ENCODE measurements at places on chromosomes 3 and 15.

- DNase-seq, result no peak
Observed at GRCh38 chr3:5607581-5607980, 420.1 kb downstream of the EDEM1 start.

DNA sequence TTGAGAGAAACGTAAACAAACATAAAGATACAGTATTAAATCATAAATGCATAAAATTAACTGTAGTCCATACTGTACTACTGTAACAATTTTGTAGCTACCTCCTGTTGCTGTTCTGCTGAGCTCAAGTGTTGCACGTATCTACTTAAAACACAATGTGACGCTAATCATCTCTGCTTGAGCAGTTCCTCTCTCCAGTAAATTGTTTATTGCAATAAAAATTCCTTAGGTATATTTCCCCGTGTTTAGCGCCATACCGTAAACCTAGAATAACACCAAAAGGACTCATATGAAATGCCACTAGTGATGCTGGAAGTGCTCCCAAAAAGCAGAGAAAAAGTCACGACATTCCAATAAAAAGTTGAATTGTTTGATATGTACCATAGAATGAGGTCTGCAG lies 152.3 kb downstream of the LRRN1 start:
- DNase-seq, result no peak

GRCh38 chr3:108970561-108970960 lies 16.9 kb upstream of the GUCA1C start:
- no peak for DNase-seq

DNA sequence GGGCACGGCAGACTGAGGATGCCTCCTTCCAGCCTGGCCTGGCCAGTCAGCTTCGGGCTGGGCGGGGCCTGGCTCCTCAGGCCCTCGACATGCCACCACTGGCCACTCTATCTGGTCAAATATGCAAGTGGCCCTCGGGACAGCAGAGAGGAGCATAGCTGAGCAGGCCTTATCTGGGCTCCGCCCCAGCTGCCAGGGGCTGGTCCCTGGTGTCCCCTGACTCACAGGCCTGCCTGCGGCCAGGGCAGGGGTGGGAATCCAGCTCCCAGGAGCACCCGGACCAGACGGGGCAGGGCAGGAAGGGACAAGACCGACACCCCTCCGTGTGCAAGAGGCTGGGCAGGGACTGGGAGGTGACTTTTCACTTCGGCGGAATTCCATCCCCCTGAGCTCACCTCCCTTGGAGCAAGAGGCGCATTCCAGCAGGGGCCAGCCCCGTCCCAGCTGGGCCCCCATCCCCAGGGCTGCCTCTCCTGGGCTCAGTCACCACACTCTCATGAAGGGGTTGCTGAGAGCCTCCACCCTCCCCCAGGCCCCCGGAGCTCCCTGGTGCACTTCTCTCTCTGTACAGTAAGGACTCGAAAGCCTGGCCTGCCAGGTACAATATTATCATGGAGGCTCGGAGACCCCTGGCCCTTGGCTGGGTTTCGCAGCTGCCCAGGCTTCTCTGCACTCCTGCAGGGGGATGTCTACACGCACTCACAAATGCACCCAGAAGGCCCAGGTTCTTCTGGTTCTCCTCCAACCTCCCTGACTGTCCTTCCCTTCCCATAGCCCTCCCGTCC lies 29.5 kb downstream of the WNT7A start:
- no peak for DNase-seq

DNA sequence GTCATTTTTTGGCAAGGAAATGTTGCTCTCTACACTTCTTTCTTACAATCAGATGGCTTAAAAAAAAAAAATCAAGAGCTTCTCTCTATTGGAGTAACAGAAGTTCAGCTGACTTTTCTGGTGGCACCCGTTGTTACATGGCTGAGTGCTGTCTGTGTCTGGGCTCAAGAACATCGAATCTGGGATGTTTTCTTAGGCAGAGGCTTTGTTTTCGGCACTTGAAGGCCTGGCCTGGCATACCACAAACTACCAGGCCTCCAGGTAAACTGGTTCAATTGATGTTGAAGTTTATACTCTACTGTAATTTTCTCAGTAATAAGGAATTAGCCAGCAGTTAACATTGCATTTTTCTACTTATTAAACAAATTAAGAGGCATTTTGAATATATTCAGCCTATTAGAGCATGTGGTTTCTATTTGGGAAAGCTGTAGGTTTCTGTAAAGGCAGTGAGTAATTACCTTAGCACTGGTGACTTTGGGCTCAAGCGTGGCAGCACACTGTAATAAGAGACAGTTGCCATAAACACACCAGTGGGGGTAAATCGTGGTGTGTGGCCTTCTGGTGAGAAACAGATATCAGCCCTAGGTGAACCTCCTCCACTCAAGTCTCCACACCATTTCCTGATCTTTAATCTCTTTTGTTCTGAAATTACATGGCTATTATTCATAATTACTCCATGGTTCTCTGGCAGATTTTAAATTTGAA lies 544.7 kb downstream of the MECOM start:
- no peak for DNase-seq

GRCh38 chr15:69467636-69468035 lies 15.0 kb downstream of the RPLP1 start:
- no peak for DNase-seq

DNA sequence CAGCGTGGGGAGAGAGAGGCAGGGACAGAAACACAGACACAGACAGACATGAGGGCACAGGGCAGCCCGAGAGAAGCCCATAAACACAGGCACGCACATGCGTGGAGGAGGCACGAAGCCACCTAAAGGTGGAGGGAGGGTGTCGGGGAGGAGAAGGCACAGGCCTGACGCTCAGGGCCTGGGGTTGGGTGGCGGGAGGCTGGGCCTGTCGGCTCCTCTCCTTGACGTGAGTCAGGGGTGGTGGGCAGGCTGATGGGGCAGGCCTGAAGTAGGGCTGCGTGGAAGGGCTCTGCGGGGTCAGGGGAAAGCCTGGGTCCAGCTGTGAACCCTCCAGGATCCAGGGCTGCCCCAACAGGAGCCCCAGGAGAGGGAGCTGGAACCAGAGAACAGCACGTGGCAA lies 74.2 kb downstream of the EPHB3 start:
- no peak for DNase-seq

DNA sequence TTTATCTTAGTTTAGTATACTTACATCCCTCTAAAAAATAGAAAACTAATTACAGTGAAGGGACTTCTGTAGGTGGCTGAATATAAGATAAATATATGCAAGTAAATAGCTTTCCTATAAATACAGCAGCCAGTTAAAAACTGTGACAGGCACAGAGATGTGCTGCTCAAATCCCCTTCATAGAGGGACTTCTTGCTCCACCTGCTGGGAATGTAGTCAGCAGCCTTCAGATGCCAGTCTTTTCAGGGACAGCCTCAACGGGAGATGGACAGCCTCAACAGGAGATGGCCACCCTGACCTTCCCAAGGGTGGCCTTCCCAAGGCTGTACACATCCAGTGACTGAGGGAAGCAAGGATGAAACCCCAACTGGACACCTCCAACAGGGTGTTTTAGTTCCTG lies 15.7 kb upstream of the PRR23E start:
- no peak for DNase-seq

GRCh38 chr15:55237219-55238130 lies 40.7 kb upstream of the RSL24D1 start:
- DNase-seq, result no peak

Data from activated naive CD4-positive, alpha-beta T cell treated with anti-CD3 and anti-CD28 coated beads, Interleukin-2, amount 50 U/mL, for 16 hours (primary cell).